ENCODE measurements at places on chromosomes 7 and 10. TPM values are rescaled to one million over a fixed set of nuclear protein-coding genes. Genes with fewer than 3 reads are reported as not detected.

DNA sequence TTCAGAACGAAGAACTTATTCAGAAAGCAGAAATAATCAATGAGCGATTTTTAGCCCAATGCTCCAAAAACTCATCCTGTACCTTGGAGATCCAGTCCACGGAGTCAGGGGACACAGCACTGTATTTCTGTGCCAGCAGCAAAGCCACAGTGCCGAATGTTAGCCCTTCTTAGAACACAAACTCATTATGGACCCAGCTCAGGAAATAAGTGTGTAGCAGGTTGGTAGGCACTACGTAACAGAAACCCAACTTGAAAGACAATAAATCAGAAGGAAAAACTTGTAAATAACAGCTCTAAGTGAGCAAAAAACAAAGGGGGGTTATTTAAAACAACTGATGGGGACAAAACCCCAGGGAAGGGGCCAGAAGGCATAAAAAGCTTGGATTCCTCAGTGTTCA lies 112.0 kb upstream of the PRSS1 start:
- no peak overlapping the region for H3K27ac ChIP-seq
- no peaks in the 10 kb centered on the region for H3K4me1 ChIP-seq
- H3K36me3 ChIP-seq = no peaks in the 10 kb centered on the region
- no peak overlapping the region for H3K4me3 ChIP-seq
- DNase-seq = no peak

DNA sequence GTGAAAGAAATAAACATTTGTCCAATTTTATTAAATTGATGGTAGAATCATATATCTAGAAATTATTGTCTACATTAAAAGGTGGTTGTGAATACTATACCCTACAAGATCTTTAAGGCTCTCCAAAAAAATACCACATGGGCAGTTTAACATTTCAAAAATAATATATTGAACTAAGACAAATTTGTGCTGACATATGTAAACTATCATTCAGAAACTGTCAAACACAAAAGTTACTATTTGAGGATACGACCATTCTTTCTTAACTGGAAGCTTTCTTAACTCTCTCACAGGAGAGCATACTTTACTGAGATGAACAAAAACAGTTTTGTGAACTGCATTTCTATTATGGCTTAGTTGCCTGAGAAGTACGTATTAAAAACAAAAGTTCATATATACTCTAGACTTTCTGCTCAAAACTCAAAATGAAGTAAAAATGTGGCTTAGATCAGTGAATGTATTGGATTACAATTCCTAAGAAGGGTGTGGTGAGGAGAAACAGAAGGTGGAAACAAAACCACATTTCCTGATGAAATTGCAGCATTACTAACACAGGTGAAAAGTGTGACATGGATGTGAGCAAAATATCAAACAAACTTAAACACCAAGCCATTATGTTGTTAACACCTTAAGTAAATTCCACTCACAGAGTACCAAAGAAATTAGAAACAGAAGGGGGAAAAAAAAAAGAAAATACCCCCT lies 138.5 kb downstream of the SEMA3A start:
- H3K4me1 ChIP-seq = peaks cover 3% of the 10 kb centered on the region
- DNase-seq = no peak
- H3K4me3 ChIP-seq = no peak overlapping the region
- H3K27ac ChIP-seq = no peak overlapping the region
- H3K36me3 ChIP-seq = no peaks in the 10 kb centered on the region

DNA sequence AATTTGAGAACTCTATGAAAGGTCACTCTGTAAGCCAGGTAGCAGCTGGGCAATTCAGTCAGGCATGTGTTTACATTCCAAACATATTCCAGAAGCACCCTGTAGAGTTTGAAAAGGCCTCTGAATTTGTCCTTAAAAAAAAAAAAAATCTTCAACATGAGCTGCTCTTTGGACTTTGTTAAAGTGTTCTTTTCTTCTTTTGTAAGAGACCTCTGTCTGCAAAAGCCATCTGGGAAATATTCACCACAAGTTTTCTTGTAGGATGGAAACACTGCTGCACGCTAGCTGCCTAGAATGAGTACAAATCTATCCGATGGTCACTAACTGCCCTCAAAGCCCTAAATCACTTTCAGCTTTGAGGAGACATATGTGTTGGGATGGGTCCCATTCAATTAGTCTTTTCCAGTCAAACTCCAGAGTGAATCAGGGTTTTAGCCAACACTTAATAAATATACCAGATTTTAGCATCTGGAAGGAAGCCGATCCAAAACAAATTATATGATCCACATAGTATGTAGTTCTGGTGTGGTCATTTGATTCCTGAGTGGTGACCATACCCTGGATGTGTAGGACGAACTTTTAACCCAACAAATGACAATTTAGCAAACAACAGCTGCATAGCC lies 85.9 kb downstream of the CD36 start:
- no peak overlapping the region for H3K4me3 ChIP-seq
- H3K4me1 ChIP-seq = peaks cover 32% of the 10 kb centered on the region
- H3K27me3 ChIP-seq = no peaks in the 10 kb centered on the region
- peak overlapping the region; percentile 93 for H3K27ac ChIP-seq
- H3K36me3 ChIP-seq = no peaks in the 10 kb centered on the region

DNA sequence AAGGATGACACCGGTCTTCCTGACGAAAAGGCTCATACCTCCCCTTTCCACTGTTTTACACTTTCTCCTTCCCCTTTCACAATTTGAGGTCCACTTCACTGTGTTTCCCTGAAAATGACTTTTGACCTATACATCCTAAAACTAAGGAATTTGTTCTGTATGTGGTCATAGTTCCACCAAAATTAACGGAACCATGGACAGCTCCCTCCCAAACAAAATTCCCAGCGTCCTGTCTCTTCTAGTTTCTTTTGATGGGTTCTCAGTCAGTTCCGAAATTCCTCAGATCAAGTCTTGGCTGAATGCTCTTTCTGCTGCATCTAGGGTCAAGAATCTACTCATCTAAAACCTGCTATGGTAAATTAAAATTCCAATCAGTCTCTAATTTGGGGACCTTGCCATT lies 1191.9 kb downstream of the CNTNAP2 start:
- no peak for DNase-seq
- no peak overlapping the region for H3K4me3 ChIP-seq

- H3K36me3 ChIP-seq = no peaks in the 10 kb centered on the region
- no peaks in the 10 kb centered on the region for H3K27me3 ChIP-seq
- H3K4me3 ChIP-seq = no peak overlapping the region
- no peaks in the 10 kb centered on the region for H3K4me1 ChIP-seq
- DNase-seq = no peak
These were observed 292.9 kb downstream of the BAMBI start for GRCh38 chr10:28970231-28970630.

- no peak for DNase-seq
- peak within 1 kb of the TSS; percentile 56 for H3K4me3 ChIP-seq
- H3K4me1 ChIP-seq = peaks cover 10% of the 10 kb centered on the region
- no peaks in the 10 kb centered on the region for H3K36me3 ChIP-seq
- peaks cover 4% of the 10 kb centered on the region for H3K27me3 ChIP-seq
- H3K27ac ChIP-seq = peak within 1 kb of the TSS; percentile 93
These were observed at the start of gene VAX1 for GRCh38 chr10:117137911-117138642. VAX1 (minus strand) TSS chr10:117138270; CDS start chr10:117138056, 214 bp downstream.

- peaks cover 4% of the 10 kb centered on the region for H3K27me3 ChIP-seq
- H3K36me3 ChIP-seq = no peaks in the 10 kb centered on the region
These were observed 170.5 kb downstream of the RPS24 start for GRCh38 chr10:78203915-78204818.

SLC26A5 gene
- not detected for total RNA-seq

GRCh38 chr10:87668324-87669074 lies 8.8 kb downstream of the PAPSS2 start:
- no peaks in the 10 kb centered on the region for H3K27me3 ChIP-seq
- no peak overlapping the region for H3K4me3 ChIP-seq
- DNase-seq = no peak
- no peaks in the 10 kb centered on the region for H3K4me1 ChIP-seq
- no peak overlapping the region for H3K27ac ChIP-seq
- H3K36me3 ChIP-seq = no peaks in the 10 kb centered on the region

- H3K4me1 ChIP-seq = no peaks in the 10 kb centered on the region
- H3K36me3 ChIP-seq = no peaks in the 10 kb centered on the region
- no peak for DNase-seq
- H3K4me3 ChIP-seq = no peak overlapping the region
- no peak overlapping the region for H3K27ac ChIP-seq
These were observed 263.6 kb upstream of the ZMIZ1 start for GRCh38 chr10:78805176-78805575.

- DNase-seq = no peak
- H3K4me3 ChIP-seq = no peak overlapping the region
- no peaks in the 10 kb centered on the region for H3K4me1 ChIP-seq
- no peaks in the 10 kb centered on the region for H3K36me3 ChIP-seq
- H3K27me3 ChIP-seq = no peaks in the 10 kb centered on the region
- H3K27ac ChIP-seq = no peak overlapping the region
These were observed 528.1 kb upstream of the SEMA3D start for GRCh38 chr7:85714951-85715350.

GRCh38 chr10:130952086-130952485 lies 359.4 kb downstream of the TCERG1L start:
- H3K4me3 ChIP-seq = no peak overlapping the region
- no peaks in the 10 kb centered on the region for H3K4me1 ChIP-seq
- DNase-seq = no peak
- no peaks in the 10 kb centered on the region for H3K36me3 ChIP-seq
- peaks cover 10% of the 10 kb centered on the region for H3K27me3 ChIP-seq

DNA sequence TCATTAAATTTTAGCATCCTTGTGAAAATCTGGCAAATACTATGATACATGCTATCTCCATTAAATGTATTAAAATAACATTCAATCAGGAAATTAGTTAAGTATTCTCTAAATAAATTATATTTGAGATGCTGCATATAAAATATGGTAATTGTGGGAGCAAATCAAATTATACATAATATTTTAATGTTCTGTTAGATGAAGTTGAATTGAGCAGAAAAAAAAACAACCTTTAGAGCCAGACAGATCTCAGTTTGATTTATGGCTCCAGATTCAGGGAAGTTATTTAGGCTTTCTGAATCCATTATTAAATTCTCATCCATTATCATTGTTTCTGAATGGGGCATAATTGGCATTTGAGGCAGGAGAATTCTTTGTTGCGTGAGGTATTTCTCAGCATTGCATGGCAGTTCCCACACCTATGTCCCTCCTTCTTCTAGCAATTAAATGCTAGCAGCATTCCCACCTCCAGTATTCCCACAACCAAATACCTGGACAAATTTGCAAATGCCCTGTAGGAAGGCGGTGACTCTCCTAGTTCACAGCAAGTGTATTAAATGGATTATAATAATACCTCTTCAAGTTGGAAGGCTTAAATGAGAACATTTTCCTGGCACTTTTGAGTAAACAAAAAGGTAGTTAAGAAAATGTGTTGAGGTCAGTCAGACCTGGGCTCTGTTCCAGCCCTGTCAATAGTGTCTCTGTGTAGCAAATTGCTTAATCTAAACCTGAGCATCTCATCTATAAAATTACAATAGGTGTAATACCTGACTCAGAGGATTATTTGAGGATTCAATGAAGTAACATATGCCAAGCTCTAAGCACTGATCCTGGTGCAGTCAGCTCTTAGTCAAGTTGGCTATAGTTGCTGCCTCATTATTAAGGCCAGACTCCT lies 108.9 kb downstream of the RNLS start:
- H3K4me1 ChIP-seq = no peaks in the 10 kb centered on the region
- DNase-seq = no peak
- no peaks in the 10 kb centered on the region for H3K27me3 ChIP-seq
- H3K36me3 ChIP-seq = no peaks in the 10 kb centered on the region
- no peak overlapping the region for H3K27ac ChIP-seq
- H3K4me3 ChIP-seq = no peak overlapping the region

PNLIPRP3 gene
- total RNA-seq = not detected

- H3K4me3 ChIP-seq = no peak overlapping the region
- H3K36me3 ChIP-seq = no peaks in the 10 kb centered on the region
- H3K27me3 ChIP-seq = no peaks in the 10 kb centered on the region
- no peak for DNase-seq
These were observed 285.7 kb downstream of the CRPPA start for GRCh38 chr7:16135658-16136057.

DNA sequence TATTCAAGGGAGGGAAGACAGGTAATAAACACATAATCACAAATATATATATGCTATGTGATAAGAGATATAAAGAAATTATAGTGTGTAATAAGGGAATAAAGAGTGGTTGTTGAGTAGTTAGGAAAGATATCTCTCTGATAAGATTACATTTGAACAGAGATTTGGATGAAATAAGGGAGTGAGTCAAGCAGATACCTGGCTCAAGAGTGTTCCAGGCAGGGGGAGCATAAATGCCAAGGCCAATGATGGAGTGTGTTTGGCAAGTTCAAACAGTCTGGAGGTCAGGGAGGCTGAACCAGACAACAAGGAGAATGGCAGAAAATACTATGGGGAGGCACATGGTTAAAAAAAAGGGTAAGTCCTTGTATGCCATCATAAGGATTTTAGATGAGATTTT lies 4.8 kb upstream of the GNAI1 start:
- H3K27ac ChIP-seq = no peak overlapping the region
- no peaks in the 10 kb centered on the region for H3K27me3 ChIP-seq
- no peak overlapping the region for H3K4me3 ChIP-seq
- H3K36me3 ChIP-seq = no peaks in the 10 kb centered on the region
- no peak for DNase-seq
- H3K4me1 ChIP-seq = peaks cover 8% of the 10 kb centered on the region

DNA sequence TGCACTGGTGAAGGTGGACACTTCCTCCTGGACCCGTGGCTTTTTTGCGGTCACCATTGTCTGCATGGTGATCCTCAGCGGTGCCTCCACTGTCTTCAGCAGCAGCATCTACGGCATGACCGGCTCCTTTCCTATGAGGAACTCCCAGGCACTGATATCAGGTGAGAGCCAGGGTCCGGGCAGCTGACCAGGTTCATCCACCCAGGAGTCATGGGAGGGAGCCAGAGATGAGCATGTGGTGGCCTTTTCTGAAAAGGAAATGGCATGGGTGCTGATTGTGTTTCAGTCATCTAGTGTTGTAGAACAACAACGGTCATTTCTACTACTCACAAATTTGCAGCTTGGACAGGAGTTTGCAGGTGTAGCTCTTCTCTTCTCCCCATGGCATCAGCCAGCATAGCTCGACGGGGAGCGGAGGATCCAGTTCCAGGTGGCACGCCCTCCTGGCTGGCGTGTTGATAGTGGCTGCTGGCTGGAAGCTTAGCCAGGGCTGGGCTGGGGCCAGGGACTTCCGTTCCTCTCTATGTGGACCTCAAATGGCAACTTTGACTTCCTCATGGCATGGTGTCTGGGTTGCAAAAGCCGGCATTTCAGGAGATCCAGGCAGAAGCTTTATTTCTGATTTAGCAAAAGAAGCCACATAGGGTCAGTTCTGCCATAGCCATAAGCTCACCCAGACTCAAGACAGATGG lies 32.7 kb downstream of the SLC29A3 start:
- 0 out of 2 replicates have a peak, but pooled peaks cover 3% of the 10 kb centered on the region for H3K4me1 ChIP-seq
- no peaks in the 10 kb centered on the region for H3K36me3 ChIP-seq
- H3K27ac ChIP-seq = no peak overlapping the region
- no peak overlapping the region for H3K4me3 ChIP-seq

TAF3 gene
- total RNA-seq = 5.5 TPM

- peaks cover 12% of the 10 kb centered on the region for H3K4me1 ChIP-seq
- H3K27me3 ChIP-seq = no peaks in the 10 kb centered on the region
- no peak overlapping the region for H3K4me3 ChIP-seq
- peaks cover 2% of the 10 kb centered on the region for H3K36me3 ChIP-seq
- no peak overlapping the region for H3K27ac ChIP-seq
These were observed 2.3 kb upstream of the ZSCAN25 start for GRCh38 chr7:99614495-99614894.

Data from Panc1 (cell line).